ENCODE measurements at places on chromosomes 5 and 9.

DNA sequence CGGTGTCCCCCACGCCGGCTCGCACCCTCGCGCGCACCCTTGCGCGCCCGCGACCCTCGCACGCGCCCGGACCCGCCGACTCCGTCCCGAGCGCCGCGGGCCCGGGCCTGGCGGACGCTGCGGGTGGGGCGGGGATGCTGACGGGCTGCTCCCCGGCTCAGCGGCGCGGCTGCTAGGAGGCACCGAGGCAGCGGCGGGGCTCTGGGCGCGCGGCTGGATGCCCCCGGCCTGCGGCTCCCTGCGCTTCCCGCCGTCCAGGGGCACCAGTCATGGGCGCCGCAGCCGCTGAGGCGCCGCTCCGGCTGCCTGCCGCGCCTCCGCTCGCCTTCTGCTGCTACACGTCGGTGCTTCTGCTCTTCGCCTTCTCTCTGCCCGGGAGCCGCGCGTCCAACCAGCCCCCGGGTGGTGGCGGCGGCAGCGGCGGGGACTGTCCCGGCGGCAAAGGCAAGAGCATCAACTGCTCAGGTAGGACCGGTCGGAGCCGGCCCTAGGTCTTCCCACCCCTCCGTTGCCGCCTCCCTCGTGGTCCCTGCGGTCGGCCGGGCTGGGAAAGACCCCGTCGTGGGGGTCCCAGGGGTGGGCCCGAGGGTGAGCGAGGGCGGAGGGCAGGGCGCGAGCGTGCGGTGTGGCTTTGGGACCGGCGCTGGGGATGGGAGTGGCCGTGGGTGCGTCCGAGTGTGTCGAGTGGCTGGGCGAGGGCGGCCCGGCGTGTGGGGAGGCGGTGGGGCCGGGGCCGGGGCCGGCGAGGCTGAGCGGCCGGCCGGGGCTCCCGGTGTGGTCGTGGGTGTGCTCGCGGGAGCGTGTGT, 530 bp downstream of the TMEFF1 start:
- peak; percentile 80 for DNase-seq

DNA sequence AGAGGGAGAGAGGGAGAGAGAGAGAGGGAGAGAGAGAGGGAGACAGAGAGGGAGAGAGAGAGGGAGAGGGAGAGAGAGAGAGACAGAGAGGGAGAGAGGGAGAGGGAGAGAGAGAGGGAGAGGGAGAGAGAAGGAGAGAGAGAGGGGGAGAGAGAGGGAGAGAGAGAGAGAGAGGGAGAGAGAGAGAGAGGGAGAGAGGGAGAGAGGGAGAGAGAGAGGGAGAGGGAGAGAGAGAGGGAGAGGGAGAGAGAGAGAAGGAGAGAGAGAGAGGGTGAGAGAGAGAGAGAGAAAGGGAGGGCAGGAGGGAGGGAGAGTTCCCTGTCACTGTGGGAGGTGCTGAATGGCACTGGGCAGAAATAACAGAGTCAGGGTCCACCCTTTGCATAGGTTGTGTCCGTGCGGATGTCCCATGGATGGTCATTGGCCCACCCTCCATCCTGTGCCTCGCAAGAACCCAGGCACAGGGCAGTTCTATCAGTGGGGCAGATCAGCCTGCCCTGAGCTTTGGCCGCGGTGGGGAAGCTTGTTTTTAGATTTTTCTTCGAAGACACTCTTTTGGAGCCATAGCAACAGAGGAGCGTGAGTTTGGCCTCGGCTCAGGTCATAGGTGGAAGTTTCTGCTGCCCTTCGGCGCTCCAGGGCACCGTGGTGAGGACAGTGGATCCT, 30.1 kb downstream of the ADAMTSL2 start:
- DNase-seq = no peak

- no peak for DNase-seq
Observed at GRCh38 chr5:140327589-140327988, 18.8 kb downstream of the HBEGF start.

DNA sequence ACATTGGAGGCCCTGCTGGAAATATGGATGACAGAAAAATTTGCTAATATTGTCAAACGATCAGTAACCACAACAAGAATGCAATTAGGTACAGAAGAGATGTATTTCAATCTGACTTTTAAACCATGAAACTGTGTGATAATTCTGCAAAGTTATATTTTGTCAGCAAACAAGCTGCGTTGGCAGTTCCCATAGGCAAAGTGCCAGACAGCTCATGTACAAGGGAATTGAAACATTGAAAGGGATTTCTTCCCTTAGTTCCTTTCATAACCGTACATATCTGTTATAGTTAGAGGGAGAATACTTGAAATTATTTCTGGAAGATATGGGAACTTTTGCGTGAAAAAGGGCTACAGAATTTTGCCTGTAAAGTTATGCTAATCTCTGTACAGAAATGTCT, 419.4 kb upstream of the PTGER4 start:
- DNase-seq = no peak

DNA sequence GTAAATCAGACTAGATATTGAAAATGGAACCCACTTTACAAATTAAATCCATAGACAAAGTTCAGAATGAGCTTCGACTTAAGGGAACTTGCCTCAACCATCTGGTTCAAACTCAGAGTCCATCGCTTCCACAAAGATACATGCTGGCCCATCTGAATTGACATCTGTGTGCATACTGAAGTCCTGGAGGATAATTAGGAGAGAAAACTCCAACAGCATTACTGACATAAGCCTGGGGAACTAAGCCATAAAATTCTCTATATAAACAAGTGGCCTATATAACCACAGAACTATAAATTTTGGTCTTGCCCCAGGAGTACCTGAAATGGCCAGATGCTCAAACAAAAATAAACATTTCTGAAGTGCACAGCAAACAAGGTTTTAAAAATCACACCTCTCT, 94.4 kb downstream of the IZUMO3 start:
- no peak for DNase-seq

DNA sequence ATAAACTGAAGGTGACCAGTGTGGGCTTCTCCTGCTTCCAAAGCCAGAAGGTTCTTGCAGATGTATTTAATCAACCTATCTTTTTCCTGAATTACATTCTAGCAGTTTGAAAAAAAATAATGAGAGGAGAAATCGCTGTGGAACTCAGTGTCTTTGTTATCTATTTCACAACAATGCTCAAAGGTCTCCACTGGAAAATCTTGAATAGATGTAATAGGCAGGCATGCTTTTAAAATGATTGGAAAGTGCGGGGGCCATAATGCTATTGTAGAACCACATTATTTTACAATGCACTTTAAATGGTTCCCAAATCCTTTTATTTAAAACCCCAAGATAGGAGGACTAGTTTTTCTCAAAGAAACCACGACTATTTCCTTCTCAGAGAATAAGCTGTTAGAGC, 23.3 kb downstream of the ENC1 start:
- DNase-seq = no peak

- DNase-seq = no peak
Observed at GRCh38 chr9:89122949-89123348, 55.7 kb downstream of the SHC3 start.

DNA sequence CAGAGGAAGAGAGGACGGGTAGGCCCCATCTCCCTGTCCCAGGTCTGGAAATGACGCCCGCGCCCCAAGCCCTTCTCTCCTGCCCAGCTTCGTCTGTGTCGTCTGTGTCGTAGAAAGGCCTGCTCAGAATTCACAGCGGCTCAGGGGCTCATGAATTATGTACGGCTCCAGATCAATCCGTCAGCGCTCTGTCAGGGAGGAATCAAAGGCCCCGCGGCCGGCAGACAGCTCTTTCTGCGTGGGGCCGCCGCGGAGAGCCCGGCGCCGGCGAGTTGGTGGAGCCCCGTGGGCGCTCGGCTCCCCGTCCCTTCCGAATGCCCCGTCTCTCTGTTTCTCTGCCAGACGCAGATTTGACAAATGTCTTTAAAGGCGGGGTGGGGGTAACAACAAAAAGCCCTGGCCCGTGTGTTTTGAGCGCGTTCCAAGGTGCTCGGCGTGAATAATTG, 83.8 kb upstream of the RAPGEF1 start:
- DNase-seq = no peak

DNA sequence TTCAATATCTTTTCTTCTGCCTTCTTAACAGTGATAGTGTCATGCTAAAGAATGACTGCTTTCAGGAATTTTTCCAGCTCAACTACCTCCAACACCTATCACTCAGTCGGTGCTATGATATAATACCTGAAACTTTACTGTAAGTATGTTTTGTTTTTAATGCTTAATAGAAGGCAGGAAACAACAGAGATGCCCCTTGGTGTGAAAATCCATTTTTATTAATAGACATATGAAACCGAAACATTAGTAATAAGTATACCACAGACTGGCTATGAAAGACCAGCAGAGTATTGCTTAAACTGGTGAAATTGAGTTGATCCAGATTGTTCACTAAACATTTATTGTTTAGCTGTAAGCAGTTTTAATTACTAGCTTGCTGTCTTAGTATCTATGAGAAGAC, 25.2 kb downstream of the SKP2 start:
- no peak for DNase-seq

DNA sequence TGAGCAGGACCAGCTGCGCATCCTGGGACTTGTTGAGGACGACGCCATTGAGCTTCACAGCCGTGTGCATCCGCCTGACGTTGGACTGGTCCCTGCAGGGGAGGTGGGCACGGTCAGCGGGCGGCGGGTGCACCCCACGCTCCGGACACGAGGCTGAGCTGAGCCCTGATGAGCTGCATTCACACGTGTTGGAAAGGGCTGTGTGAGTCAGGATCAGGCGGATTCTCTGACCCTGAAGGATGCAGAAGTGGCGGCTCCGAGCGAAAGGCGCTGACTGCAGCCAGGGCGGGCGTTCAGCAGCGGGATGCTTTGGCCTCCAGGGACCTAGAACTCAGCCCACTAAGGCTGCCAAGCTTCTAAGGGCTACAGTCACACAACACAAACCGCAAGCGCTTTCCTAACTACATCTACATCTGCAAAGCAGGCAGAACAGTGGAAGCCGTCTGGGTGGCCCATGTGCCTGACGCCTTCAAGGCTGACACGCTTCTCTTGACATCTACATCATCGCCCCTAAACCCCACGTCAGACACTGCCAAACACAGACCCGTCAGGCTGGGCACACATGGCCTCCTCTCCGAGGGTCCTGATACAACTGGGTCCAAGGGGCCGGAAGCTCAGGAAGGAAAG, 44.9 kb downstream of the NKD2 start:
- no peak for DNase-seq

GRCh38 chr9:72204062-72204461, 54.8 kb downstream of the GDA start:
- DNase-seq = no peak

DNA sequence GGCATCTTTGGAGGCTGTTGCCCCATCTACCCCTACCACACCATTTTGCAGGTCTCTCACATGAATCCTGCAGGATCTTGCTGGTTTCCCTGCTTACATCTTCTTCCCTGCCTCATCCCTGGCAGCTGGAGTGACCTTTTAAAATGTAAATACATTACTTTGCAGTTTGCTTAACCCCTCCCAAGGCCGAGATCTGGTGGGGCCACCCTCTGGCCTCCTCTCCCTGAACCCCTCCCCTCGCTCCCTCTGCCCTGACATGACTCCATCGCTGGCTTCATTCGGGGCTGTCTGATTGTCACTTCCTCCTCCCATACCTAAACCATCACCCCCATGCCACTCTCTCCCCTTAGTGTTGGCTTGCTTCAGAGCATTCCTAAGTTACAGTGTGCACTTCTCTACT, 12.6 kb upstream of the PALM2AKAP2 start:
- no peak for DNase-seq

Measured in head of caudate nucleus (tissue), 42 donors.